ENCODE measurements at places on chromosomes 16 and 17.
A peak's percentile ranks its signal among the peaks of the same experiment; 100 is the strongest.

GRCh38 chr17:77864234-77865111, 94.0 kb upstream of the TNRC6C start:
- no peak for DNase-seq

DNA sequence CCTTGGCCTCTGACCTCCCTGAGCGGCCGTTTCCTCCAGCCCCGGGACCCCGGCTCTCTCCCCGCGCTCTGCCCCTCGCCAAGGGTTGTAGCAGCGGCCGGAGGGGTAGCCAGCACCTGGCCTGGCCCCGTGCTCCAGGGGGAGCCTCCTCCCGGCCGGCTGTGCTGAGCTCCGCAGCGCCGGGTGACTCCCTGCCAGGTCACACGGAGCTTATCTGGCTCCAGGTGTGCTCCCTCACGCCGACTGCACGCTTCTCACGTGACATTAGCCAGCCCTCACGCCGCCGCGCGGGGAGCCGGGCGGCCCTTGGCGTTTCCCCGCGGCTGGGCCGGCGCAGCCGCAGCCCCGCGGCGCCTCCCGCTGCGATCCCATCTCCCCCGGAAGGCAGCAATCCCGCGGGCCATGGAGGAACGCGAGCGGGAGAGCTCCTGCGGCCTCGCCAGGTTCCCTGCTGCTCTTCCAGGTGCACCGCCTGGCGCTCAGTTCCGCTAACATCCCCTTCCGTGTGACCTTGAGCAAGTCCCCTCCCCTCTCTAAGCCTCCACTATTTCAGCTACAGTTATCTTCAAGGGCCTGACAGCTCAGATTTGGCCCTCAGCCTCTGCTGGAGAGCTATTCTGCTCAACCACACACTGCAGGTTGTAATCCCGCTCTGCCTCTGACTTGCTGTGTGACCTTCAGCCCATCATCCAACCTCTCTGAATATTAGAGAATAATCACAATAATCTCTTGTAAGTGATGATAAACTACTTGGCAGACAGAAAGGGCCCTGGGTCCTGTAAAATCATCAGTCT, 3.4 kb downstream of the MYO18A start:
- peak; percentile 16 for DNase-seq

DNA sequence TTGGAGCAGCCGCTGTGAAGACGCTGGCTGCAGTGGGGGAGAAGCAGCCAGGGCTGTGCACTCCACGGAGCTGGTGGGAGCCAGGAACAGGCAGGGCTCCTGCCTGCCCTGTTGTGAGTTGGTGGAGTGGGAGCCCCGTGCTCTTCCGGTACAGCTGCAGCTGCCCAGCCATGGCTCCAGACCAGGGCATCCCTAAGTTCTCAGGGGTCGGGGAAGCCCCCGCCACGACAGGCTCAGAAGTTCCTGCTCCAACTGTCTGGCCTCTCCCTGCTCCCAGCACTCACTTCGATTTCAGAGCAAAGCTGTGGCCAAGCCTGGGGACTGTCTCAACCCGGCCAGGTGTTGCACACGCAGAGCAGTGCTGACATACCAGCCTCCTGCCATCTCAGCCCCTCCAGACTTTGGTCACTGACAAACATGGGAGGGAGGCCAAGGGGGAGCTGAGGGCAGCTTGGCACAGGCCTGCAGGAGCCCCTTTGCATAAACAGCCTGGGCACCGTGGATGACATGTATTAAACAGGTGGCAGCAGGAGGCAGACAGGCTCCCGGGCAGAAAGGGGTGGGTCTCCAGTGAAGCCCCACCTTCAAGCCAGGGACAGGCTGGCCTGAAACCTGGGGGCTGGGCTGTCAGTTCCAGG, 13.9 kb upstream of the KDM8 start:
- no peak for DNase-seq

- DNase-seq, result no peak
Observed at GRCh38 chr17:534071-534691, 180.5 kb downstream of the VPS53 start.

- DNase-seq, result no peak
Observed at GRCh38 chr16:79593074-79593531, 7.4 kb downstream of the MAF start.

GRCh38 chr16:84082110-84082509, 34.6 kb downstream of the MBTPS1 start:
- DNase-seq, result no peak

DNA sequence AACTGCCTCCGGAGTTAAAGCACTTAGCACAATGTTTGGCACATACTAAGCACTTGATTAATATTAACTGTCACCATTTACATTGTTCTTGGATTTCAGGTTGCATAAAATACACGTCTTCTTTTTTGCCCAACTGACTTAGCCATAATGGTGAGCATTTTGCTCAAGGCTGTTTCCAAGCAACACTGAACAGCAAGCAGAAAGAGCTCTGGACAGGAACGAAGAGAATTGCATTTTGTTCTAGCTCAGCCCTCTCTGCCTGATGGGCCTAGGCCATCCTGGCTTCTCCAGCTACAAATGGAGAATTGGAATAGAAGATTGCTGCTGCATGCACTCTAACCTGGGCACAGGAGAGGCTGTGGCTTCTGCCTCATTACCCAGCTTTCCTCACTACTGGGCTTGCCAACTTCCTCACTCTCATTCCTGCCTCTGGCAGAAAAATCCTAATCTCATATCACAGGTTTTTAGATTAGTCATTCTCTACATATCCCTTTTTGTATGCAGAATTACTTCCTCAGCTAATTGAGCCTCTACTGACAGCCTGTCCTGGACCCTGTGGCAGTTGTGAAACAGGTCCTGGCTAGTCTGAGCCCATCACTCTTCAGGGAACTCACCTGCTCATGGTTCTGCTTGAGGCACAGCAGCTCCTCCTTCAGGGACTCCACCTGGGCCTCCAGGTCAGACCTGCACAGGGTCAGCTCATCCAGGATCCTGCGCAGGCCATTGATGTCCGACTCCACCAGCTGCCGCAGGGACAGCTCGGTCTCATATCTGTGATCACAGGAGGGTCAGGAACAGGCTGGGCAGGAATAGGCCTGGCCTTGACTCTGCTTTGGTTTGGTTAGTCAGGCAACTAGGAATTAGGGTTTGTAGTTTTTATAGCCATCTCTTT, 2.5 kb downstream of the KRT33A start:
- DNase-seq, result no peak

DNA sequence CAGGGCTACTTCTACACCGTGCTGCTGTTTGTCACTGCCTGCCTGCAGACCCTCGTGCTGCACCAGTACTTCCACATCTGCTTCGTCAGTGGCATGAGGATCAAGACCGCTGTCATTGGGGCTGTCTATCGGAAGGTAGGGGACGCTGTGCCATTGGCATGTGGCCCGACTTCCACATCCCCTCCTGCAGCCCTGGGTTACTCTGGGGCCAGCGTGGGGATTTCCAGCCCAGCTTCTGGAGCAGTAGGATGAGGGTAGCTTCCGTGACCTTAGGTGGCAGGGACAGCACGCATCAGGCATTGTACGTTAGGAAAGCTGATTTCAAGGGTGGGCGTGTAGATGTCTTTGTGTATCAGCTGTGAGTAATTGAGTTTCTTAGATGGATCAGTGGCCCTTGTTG, 96.5 kb downstream of the ABCC1 start:
- no peak for DNase-seq

- DNase-seq, result no peak
Observed at GRCh38 chr17:55652825-55653224, 69.8 kb downstream of the TMEM100 start.

DNA sequence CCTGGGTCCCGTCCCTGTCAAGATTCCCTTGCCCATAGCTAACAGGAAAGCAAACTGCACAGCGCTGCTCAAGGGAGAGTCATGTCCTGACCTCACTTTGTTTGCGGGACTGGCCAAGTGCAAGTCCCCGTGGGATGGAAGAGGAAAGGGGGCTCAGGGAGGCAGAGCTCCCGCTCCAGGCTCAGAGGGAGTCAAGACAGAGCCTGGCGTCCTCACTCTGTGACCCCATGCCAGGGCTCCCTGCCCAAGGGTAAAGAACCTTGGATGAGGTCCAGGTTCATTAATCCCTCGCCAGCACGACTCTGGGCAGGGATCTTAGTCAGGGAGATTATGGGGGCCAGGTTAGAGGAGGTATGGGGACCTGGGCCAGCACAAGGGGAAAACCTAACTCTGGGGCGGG, 51.5 kb upstream of the CBX4 start:
- DNase-seq, result no peak

- DNase-seq, result no peak
Observed at GRCh38 chr16:22847100-22847499, 33.1 kb downstream of the HS3ST2 start.

DNA sequence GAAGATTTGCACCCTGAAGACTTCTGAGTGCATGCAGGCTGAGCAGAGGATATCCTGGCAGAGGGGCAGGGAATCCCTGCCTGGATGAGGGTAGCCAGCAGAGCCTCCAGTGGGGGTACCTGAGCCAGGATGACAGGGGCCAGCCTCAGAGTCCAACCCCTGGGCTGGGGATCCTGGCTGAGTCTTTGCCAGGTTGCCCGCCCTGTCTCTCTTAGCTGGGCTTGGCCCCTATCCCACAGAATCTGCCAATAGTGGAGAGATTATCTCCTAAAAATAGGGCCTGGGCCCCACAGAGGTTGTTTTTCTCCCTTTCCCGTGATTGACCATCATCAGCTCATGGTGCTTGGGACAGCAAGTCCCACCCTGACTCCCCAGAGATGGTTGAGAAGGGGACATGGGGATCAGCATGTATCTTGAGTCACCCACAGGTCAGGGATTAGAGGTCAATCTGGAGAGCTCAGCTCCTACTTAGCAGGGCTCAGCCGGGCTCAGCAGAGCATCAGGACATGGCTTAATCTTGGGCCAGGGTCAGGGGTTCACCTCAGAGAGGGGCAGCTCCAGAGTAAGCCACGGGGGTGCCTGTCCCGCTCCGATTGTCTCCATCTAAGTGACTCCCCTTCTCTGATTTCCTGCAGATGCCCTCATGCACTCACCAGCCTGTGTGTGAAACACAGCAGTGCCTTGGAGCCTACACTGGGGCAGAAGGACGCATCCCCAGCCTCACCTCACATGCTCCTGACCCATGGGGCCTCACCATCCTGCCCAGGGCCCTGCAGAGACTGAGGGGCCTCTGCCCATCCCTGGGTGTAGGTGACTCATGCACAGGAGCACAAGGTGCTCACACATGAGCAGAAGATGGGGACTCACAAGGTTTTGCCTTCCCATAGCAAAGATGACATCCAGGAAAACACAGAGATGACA, 11.5 kb downstream of the CDH16 start:
- DNase-seq, result no peak

- DNase-seq, result no peak
Observed at GRCh38 chr17:71378741-71379140, 742.1 kb upstream of the SOX9 start.

DNA sequence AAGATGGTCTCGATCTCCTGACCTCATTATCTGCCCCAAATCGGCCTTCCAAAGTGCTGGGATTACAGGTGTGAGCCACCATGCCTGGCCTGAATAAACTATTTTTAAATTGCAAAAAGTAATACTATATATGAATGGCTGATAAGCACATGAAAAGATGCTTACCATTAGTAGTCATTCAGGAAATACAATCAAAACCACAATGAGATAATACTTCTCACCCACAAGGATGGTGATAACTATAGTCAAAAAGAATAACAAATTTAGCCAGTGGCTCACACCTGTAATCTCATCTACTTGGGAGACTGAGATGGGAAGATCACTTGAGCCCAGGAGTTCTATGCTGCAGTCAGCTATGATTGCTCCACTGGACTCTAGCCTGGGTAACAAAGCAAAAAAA, 2.4 kb upstream of the TACO1 start:
- DNase-seq, result no peak

DNA sequence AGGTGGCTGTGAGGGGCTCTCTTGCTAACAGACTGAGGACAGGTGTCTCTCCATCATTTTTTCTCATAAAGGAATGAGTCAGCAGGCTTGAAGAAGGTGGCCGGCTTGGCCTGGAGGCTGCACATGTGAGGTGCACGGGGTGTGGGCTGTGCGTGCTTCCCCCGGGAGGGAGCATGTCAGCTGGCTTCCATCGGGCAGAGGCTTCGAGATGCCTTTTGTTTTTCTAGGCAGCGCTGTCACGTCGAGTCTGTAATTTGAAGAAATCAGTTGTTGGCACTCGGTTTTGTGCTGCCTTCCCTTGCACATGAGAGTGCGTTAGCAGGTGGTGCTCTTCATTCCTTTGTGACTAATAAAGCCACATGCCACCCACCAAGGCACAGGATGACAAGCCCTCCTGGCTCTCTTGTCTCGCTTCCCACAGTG, 89.7 kb downstream of the NPIPB11 start:
- no peak for DNase-seq

DNA sequence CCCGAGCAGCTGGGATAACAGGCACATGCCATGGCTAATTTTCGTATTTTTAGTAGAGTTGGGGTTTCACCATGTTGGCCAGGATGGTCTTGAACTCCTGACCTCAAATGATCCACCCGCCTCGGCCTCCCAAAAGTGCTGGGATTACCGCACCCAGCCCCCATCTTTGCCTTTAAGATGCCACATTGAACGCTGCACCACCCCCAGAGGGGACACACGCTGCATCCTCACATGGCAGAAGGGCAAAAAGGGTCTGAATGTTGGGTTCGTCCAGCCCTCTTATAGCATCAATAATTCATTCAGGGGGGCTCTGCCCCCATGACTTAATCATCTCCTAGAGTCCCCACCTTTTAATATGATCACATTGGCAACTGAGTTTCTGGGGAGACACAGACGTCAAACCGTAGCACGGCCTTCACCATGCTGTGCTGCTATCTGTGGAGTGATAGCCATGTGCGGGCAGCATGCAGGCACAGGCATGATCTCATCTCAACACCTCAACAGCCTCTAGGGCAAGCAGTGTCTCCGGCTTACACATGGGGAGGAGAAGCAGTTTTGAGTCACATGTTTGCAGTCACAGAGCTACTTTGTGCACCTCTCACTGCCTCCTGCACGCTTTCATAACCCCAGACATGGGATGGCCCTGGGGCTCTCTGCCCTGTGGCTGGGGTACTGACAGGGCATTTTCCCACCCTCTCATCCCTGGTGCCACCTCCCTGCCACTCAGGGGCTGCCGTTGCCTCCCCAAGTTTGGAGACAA, 30.0 kb downstream of the IL21R start:
- DNase-seq, result no peak

DNA sequence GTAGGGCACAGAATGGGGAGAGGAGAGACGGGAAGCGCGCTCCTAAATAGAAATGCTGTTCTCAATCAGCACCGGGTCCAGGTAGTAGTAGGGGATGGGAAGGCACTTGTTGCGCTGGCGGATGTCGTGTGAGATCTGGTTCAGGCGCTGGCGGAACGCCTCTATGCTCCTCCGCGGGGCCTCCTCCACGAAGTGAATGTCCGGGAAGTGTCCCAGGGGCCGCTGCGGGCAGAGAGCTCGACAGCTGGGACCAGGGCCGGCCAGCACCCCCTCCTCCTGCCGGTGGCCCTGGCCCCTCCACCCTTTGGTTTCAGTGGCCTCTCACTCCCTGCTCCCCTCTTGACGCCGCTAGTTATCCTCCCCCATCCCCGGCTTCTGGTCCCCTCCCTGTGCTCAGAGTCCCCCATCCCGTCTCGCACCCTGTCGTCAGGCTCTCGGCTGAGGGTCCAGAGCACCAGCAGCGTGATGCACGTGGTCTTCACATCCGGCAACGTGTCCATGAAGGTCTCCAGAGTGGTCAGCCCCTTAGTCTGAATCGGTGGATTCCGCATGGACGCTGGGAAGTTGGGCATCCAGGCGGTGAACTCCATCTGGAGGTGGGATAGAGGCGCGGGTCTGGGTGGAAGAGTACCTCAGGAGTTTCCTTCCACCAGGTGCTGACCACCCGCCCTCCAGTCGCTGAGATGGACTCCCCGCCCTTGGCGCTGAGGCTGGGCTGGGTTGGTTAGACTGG, 14.6 kb downstream of the ALOX12B start:
- no peak for DNase-seq

- DNase-seq, result no peak
Observed at GRCh38 chr17:47066095-47066494, 87.0 kb upstream of the RPRML start.
